Upper lobe of right lung (tissue), 1 donor: ENCODE measurements at places on chromosomes 5 and 9. TPM values are rescaled to one million over a fixed set of nuclear protein-coding genes. Genes with fewer than 3 reads are reported as not detected.

PCDHA12 gene
- total RNA-seq: 8.8 TPM

CCNB1 gene
- 3.6 TPM for total RNA-seq

GRCh38 chr9:76580188-76580587 lies 121.2 kb downstream of the GCNT1 start:
- DNase-seq: no peak

OR4F3 gene
- total RNA-seq: not detected

SPINK7 gene
- not detected for total RNA-seq

PTGDS gene
- 477 TPM for total RNA-seq

FLT4 gene
- 38.6 TPM for total RNA-seq

DNA sequence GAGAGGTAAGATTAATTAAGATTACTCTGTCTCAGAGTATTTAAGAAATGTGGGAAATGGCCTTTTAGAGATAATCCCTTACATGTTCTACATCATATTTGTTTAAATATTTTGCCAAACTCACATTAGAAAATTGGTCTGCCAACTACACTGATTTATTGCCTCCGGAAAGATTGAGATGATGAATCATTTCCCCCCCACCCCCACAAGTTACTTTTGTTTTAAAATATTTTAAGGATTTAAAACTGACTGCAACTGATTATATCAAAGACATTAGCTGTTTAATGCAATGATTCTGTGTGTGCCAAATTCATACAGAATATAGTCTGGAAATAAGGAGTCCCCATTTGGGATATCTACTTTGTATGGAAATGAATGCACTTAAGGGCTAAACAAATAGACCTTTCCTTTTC lies 674.4 kb downstream of the PRR16 start:
- DNase-seq: no peak

- no peak for DNase-seq
Measured at GRCh38 chr5:170114271-170114670, 8.6 kb downstream of the FOXI1 start.

GRCh38 chr5:10988622-10989021 lies 227.6 kb upstream of the DAP start:
- no peak for DNase-seq

DNA sequence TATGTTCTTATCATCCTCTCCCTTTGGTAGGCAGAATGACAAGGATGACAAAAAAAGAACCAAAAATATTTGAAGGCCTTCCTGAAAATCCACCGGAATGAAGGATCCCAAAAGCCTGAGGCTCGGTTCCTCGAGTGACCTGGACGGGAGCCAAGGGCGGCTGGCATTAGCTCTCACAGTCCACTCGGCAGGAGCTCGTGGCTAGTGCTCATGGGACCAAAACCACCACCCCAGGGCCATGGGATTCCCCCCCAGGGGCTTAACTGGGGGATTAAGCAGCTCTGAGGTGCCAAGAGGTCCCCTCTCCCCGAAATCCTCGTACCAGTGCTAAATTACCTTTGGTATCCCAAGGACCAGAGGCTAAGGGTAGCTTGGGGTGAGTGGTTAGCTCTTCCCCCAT lies 586 bp upstream of the PDZD2 start:
- DNase-seq: peak; percentile 67

PCBD2 gene
- total RNA-seq: 11.2 TPM

GRCh38 chr5:123438244-123438643 lies 15.0 kb upstream of the CEP120 start:
- no peak for DNase-seq

GPSM1 gene
- 27.3 TPM for total RNA-seq

PCDHGC3 gene
- 109 TPM for total RNA-seq
